ENCODE measurements at places on chromosomes 12 and 14.

- DNase-seq = no peak
Measured at GRCh38 chr12:49345051-49345824, 1.4 kb upstream of the DNAJC22 start.

DNA sequence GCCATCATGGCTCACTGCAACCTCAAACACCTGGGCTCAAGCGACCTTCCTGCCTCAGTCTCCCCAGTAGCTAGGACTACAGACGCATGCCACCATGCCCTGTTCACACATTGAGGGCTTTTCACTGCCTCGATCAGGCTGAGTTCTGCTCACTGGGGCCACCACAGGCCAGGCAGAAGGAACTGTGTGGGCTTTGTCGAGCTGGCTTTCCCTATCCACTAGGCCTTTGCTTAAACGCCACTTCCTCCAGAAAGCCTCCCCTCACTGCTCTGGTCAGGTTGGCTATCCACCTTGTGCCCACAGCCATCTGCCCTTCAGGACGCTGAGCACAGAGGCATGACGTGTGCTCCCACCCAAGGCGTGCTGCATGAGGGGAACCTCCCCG, 45.2 kb downstream of the MLXIP start:
- no peak for DNase-seq

DNA sequence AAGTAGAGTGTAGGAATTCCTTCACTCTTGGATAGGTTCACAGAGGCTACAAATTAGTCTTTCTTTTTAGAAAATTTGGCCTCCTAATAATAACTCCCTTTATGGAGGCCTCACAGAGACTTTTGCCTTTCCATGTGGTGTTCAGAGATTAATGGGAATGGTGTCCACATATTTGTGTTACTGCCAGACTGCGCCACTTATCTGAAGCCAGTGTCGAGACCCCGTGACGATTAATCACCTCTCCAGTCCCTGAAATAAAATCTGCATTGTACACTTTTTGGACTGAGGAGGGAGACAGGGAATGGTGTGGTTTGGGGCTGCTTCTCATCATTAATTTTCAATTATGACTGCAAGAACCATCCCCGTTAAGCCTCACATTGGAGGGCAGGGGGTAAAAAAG, 980.5 kb downstream of the FLRT2 start:
- DNase-seq = no peak

DNA sequence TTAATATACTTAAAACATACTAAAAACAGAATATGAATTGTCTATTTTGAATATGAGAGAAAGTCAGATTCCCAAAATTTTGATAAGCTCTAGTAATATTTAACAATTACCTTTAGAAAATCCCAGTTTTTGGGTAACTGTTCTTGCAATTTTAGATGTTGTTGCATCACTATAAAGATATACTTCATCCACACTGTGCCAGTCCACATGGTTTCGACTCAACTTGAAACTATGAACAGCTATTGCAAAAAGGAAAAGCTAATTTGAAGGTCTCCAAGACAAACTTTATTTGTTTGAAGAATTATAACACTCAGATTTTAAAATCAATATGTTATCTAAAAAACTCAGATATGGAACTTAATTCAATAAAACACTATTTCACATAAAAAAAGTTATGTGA, 59.9 kb downstream of the DDHD1 start:
- DNase-seq = no peak

GRCh38 chr14:64196814-64197411, 97.3 kb downstream of the ESR2 start:
- DNase-seq = peak; percentile 76

- no peak for DNase-seq
Measured at GRCh38 chr14:101223561-101224162, 320.1 kb upstream of the RTL1 start.

GRCh38 chr14:49975799-49976198, 82.9 kb downstream of the ARF6 start:
- DNase-seq = no peak

Data from caudate nucleus (tissue), 63 donors.